ENCODE measurements at places on chromosomes 11 and 22. TPM values are rescaled to one million over a fixed set of nuclear protein-coding genes. Genes with fewer than 3 reads are reported as not detected.

Gene POU2AF2
- total RNA-seq = not detected

GRCh38 chr11:129364143-129364654 is 11.4 kb upstream of the BARX2 start:
- peak; percentile 23 for DNase-seq

Gene TMEM45B
- not detected for total RNA-seq

DNA sequence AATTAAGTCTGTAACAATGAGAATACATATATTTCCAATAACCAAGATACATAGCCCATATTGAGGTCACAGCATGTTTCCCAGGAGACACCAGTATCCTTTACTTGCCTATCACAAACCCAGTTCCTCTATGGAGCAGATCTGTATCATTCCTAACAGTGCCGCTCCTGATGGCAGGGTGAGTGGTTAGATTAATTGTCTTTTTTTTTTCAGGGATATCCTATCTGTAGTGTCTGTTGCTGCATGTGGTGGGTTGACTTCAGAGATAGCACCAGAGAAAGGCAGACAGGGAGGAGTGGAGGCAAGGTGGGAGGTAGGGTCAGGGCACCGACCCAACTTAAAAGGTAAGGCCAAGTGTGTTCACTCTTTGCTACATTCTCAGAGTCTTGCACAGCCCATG is 2.8 kb downstream of the MTNR1B start:
- no peak for DNase-seq

DNA sequence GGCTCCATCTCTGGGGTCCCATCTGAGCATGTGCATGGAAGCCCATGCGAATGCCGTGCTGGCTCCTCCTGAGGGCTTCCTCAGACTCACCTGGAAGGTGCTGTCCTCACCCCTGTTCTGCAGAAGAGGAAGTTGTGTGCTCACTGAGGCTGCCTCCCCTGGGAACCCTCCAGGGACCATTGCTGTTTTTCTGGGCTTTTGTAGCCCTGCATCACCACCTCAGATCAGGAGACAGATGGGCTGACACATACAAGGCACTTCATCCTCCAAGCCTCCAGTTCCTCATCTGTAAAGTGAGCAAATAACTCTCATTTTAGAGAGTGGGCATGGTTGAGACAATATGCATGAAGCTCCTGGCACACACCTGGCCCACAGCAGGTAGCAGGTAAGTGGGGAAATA is 12.1 kb upstream of the LRRC32 start:
- DNase-seq = no peak

- DNase-seq = no peak
Observed at GRCh38 chr11:102604875-102605274, 20.3 kb downstream of the MMP20 start.

GRCh38 chr11:21556926-21557325 is 636.0 kb upstream of the ANO5 start:
- no peak for DNase-seq

DNA sequence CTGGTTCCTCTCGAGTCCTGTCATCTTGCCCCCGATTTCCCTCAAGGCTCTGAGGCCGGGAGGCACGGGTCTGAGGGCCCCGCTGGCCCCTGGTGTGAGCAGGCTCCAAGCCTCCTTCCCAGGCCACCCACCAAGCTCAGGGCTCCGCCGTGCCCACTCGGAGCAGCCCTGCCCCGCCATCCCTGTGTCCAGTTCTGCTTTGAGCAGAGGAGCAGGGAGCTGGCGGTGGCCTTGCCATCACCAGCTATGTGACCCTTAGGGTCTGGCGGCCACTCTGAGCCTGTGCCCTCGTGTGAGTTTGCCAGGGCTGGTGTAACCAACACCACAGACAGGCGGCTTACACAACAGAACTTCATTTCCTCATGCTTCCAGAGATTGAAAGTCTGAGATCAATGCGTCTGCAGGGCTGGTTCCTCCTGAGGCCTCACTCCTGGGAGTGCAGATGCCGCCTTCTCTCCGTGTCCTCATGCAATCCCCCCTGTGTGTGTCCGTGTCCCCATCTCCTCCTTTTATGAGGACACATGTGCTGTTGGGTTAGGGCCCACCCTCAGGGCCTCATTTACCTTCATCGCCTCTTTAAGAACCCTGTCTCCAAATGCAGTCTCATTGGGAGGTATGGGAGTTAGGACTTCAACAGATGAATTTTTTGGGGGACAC is 36.5 kb upstream of the CELSR1 start:
- DNase-seq = no peak

DNA sequence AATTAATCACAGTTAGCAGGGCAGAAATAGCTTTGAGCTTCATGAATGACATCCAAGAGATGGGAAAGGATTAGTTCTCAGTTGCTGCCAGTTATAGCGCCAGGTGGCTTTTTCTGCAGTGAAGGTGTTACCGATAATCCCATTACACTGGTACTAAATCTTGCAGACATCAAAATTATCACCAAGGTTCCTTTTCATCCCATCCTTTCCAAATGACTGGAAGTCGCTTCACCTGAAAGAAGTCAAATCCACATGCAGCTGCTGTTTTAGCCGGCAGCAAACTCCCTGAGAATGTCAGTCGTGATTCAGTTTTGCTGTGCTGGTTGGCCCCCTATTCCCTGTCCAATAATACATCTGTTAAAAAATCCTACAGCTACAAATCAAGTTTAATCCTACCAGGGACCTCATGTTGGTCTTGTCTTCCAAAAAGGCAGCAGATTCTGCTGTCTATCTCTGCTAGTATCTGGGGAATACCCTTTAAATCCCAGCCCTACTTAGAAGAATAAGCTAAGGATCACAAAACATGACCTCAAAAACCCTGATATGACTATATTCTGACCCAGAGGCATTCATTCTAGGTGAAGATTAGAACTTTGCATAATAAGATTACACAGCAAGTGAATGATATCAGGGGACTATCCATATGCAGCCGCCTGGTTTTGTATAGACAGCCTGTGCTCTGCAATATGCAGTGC is 31.7 kb downstream of the IMMP1L start:
- no peak for DNase-seq

GRCh38 chr11:46475926-46476545 is 84.5 kb upstream of the CHRM4 start:
- no peak for DNase-seq

GRCh38 chr11:73761403-73761945 is 600 bp upstream of the RAB6A start:
- DNase-seq = no peak

GRCh38 chr11:130765406-130765805 is 150.9 kb downstream of the SNX19 start:
- no peak for DNase-seq

Gene SLC35F2
- total RNA-seq = 7.9 TPM

- no peak for DNase-seq
Observed at GRCh38 chr11:101617735-101618332, 34.0 kb upstream of the TRPC6 start.

DNA sequence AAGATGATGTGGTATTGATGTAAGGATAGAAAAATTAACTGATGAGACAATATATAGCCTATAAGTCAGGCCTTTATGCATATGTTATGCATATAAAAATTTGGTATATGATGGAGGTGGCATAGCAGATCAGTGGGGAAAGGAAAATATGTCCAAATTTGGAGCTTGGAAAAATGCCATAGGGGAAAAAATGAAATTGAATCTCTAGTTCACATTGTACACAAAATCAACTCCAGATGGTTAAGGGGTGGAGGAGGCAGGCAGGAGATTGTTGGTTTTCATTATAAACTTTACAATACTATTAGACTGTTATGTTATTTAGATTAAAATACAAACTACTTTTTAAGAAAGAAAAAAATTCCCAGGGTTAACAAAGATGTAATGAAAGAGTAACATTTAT is 15.1 kb upstream of the CD3E start:
- no peak for DNase-seq

Gene TESMIN
- 6.7 TPM for total RNA-seq

GRCh38 chr22:24101966-24102365 is 79.3 kb upstream of the SUSD2 start:
- DNase-seq = no peak

Gene GGT5
- not detected for total RNA-seq

Gene A4GALT
- 12.3 TPM for total RNA-seq

GRCh38 chr11:126281245-126281644 is 1.6 kb upstream of the TIRAP start:
- DNase-seq = no peak

Gene LDLRAD3
- total RNA-seq = 4.1 TPM

Gene OR8G1
- total RNA-seq = not detected

Gene CDC42EP1
- total RNA-seq = 22.3 TPM

- peak; percentile 53 for DNase-seq
Observed at GRCh38 chr11:110298301-110298765, 1.9 kb upstream of the RDX start.

Gene SMIM35
- total RNA-seq = not detected

Gene KLHL35
- total RNA-seq = 0.41 TPM

Gene GPR83
- not detected for total RNA-seq

DNA sequence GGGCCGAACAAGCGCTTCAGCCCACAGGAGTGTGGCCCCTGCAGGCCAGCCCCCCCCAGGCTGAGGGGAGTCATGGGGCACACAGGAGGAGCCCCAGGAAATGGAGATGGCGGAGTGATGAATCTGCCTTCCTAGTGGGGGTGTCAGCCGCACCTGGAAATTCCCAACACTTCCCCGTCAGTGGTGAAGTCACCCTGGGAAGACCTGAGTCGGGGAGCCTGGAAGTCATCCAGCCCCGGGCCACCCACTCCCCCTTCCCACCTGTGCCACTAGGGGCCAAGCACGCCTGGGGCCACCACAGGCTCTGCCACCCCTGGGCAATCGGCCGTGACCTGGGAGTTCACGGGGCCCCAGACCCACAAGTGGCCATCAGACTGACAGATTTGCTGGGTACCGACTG is 12.6 kb downstream of the WNT7B start:
- DNase-seq = no peak

Gene SLC5A1
- not detected for total RNA-seq

Gene TECTA
- 0.03 TPM for total RNA-seq

DNA sequence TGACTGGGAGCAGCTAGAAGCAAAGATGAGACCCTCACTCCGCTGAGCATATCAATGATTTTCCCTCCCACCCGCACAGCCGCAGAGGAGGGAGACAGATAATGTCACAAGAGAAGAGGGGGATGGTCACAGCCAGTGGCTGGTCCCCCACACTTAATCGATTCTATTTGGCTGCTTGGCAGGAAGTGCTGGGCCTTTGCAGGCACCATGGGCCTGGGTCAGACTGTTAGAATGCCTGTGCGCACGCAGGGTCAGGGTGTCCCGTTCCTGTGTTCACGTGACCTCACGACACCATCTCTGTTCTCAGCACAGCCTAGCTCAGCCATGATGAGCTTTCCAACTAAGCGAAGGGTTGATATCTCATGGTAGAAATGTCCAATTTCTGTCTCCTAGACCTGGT is 107.0 kb downstream of the MYO18B start:
- no peak for DNase-seq

GRCh38 chr11:70738661-70739060 is 340.3 kb downstream of the CTTN start:
- DNase-seq = no peak

GRCh38 chr22:47301820-47302475 is 539.5 kb downstream of the TBC1D22A start:
- DNase-seq = peak; percentile 23

DNA sequence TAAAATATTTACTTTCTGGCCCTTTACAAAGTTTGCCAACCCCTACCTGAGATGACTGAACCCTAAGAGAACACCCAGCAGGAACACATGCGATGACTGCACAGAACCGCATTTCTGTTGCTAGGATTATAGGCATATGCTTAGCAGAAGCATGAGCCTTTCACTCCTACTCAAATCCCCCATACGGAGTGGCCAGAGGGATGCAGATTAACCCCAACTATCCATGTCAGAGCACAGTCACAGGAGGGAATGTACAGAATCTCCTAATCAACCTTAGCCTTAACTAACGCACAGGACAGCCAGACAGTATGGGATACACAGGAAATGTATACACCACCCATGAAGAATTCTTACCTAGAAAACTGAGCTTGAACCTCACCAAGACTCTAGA is 6.2 kb downstream of the HPS4 start:
- DNase-seq = no peak

DNA sequence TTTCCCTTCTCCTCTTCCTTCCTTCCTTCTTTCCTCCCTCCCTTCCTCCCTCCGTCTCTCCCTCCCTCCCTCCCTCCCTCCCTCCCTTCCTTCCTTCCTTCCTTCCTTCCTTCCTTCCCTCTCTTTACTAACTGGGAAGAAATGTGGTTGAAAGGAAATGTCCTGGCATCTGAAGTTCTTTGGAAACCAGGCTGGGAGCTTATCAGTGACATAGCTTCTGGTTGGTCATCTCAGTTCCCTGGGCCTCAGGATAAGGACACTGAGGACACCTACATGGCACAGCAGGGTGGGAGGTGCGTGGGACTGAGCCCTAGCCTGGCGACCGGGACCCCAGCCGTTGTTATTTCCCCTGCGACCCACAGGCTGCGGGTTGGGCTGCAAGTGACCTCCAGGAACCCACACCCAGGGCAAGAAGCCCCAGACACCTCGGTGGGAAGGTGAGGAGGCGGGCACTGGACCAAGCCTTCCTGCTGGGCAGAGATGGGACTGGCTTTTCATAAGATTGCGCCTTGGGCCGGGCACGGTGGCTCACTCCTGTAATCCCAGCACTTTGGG is 1486.5 kb downstream of the TBC1D22A start:
- DNase-seq = no peak

Gene ACRV1
- not detected for total RNA-seq

- no peak for DNase-seq
Observed at GRCh38 chr11:118338637-118339061, 3.9 kb downstream of the CD3D start.

- no peak for DNase-seq
Observed at GRCh38 chr11:110261195-110262071, 35.0 kb downstream of the RDX start.

Gene SULT4A1
- total RNA-seq = not detected

- no peak for DNase-seq
Observed at GRCh38 chr22:46900549-46900948, 138.1 kb downstream of the TBC1D22A start.

Gene MPPED1
- total RNA-seq = not detected

GRCh38 chr11:61480261-61480993 is 28.1 kb upstream of the LRRC10B start:
- no peak for DNase-seq

DNA sequence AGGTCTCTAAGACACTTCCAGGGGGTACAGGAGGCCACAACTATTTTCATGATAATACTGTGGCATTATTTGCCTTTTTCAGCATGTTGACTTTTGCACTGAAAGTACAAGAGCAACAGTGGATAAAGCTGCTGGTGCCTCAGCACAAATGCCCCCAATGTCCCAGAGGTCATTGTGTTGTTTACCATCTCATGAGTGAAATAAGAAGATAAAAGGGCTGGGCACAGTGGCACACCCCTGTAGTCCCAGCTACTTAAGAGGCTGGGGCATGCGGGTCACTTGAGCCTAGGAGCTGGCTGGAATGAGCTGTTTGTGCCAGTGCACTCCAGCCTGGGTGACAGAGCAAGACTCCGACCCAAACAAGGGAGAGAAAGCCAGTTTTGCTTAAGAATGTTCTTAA is 72.6 kb upstream of the RAB1B start:
- no peak for DNase-seq

GRCh38 chr22:45450921-45451651 is 37.6 kb downstream of the RIBC2 start:
- no peak for DNase-seq

DNA sequence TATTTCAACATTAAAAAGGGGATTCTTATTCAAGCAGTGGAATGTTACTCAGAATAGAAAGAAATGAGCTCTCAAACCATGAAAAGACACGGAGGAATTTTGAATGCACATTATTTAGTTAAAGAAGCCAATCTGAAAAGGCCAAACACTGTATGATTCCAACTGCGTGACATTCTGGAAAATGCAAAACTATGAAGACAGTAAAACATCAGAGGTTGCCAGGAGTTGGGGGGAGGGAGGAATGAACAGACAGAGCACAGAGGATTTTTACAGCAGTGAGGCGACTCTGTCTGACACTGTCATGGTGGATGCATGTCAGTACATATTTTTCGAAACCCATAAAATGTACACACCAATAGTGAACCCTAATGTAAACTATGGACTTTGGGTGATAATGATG is 22.9 kb upstream of the THY1 start:
- no peak for DNase-seq

All from SJSA1 (cell line).